ENCODE measurements at places on chromosomes 3 and 15. TPM values are rescaled to one million over a fixed set of nuclear protein-coding genes. Genes with fewer than 3 reads are reported as not detected.

DNA sequence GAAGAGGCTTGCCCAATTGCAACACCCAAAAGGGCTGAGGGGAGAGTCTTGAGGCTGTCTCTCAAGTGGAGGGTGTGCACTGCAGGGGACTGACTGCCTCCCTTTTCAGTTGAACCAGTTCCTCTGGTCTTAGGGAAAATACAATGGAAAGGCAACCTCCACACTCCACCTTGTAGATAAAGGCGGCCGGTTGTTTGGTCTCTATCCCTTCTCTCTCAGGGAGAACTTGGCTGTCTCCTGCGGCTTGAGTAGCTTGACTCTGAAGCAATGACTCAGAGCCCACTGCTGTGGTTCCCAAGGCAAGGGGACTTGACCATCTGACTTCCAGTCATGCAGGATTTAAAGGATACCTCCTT lies 143.2 kb upstream of the UMPS start:
- peak; percentile 35 for DNase-seq

GRCh38 chr15:37582852-37583251 lies 351.6 kb upstream of the TMCO5A start:
- DNase-seq = no peak

GRCh38 chr15:99537344-99537743 lies 28.4 kb upstream of the MEF2A start:
- no peak for DNase-seq

DNA sequence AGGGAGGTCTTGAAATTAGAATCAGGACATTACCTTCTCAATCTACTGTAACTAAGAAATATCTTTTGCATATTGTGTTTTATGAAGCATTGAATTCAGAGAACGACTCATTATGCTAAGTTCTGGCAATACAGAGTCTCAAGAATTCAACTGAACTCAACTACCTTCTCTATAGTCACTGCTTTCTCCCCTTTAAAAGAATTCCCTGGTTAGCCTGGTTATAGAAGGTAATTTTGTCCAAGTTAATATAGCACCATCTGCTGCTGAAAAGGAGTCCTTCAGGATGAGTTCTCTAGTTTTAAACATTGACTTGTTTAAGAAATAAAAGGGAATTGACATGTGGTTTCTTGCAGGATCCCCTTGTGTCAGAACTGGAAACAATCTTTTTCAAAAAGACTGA lies 60.2 kb downstream of the IL16 start:
- DNase-seq = peak; percentile 67

DNA sequence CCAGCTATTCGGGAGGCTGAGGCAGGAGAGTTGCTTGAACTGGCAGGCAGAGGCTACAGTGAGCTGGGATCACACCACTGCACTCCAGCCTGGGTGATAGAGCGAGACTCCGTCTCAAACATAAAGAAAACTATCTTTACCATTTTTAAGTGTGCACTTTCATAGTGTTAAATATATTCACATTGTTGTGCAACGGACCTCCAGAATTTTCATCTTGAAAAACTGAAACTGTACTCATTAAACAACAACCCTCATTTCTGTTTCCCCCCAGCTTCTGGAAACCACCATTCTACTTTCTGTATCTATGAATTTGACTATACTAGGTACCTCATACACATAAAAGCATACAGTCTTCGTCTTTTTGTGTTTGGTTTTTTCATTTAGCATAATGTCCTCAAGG lies 375.1 kb downstream of the SHQ1 start:
- DNase-seq = no peak

GRCh38 chr3:25960776-25961175 lies 170.9 kb downstream of the OXSM start:
- DNase-seq = no peak

- DNase-seq = no peak
These were observed 47.2 kb upstream of the GALNT15 start for GRCh38 chr3:16127249-16127648.

DNA sequence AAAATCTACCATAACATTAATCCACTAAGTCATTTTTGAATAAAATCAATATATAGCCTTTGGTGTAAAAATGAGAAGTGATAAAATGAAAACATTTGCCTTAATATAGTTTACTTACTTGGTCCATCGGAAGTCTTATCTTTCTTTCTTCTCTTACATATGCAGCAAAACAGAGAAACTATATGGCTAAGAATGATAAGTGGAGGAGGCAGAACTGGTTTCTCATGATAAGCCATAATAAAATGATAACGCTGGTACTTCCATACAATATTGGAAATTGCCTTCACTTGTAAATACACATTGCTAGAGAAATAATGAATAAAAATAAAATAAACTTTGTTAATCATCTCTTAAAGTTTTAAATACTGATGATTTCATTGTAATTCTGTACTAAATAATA lies 47.8 kb upstream of the USP50 start:
- no peak for DNase-seq

GRCh38 chr15:57284535-57284934 lies 91.8 kb upstream of the CGNL1 start:
- no peak for DNase-seq

- DNase-seq = no peak
These were observed 2.9 kb upstream of the LTF start for GRCh38 chr3:46467562-46467961.

DNA sequence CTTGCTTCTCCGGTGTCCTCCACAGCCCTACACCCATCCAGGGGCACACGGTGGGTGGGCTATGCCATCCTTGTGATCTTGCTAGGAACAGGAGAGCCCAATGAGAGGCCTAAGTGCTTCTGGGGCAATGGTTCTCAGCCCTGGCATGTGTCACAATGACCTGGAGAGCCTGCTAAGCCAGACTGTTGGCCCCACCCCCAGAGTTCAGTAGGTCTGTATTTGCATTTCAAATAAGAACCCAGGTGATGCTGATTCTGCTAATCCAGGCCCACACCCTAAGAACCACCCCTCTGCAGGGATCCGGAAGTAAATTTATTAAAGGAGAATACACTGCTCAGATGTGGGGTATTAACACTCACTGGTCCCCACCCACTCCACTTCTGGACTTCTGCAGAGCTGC lies 57.9 kb downstream of the RORA start:
- DNase-seq = no peak

DNA sequence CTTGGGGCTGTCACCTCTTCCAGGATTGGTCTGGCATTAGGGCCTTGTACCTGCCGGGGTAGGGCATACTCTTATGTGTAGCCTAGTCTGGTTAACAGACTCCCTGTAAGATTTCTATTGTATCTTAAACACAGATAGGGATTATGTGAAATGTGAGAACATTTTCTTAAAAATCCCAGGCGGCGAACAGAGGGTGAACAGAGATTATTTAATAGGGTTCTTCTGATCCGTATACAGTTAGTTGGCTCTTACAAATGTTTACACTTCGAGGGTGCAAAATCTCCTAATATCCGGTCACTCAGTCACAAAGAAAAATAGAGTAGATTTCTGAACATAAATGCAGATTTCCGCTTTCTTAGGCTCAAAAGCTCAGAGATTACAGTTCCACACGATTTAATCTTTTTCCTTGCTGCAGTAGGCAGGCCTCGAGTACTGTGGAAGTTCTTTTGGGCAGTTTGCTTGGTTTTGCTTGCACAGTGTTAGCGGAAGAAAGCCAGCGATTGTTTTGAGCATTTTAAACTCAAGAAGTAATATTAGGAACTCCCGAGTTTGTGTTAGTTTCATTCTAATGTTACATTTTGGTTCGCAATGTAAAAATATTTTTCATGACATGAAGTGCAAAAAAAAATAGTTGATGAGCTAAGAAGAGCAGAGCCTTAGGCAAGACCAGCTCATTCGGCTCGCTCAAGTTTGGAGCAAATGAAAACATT lies 993 bp downstream of the PLCL2 start:
- no peak for DNase-seq

DNA sequence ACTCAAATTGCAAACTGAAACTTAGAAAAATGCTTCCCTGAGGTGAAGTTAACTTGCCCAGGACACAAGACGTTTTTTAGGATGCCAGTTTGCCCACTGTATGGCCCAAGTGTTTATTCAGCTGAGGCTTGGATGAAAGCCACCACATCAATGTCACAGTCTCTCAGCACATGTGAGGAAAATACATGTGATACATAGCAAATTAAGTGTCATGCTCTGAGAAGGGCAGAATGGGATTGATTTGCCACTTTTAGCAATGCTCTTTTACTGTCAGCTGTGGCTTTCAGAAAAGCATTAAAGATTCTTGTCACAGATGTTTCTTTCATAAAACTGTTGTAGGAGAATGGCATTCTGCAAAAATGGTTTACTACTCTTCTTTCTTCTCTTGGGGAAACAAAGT lies 165.5 kb downstream of the ZIC1 start:
- no peak for DNase-seq

- no peak for DNase-seq
These were observed 180.6 kb downstream of the FOXP1 start for GRCh38 chr3:71402911-71403310.

GRCh38 chr3:47899495-47900108 lies 96.7 kb downstream of the DHX30 start:
- DNase-seq = no peak

GRCh38 chr3:125634336-125634950 lies 39.1 kb upstream of the OSBPL11 start:
- no peak for DNase-seq

GRCh38 chr3:186001842-186002241 lies 64.0 kb upstream of the TRA2B start:
- no peak for DNase-seq

GRCh38 chr3:16945330-16945729 lies 60.6 kb downstream of the PLCL2 start:
- DNase-seq = peak; percentile 12

DNA sequence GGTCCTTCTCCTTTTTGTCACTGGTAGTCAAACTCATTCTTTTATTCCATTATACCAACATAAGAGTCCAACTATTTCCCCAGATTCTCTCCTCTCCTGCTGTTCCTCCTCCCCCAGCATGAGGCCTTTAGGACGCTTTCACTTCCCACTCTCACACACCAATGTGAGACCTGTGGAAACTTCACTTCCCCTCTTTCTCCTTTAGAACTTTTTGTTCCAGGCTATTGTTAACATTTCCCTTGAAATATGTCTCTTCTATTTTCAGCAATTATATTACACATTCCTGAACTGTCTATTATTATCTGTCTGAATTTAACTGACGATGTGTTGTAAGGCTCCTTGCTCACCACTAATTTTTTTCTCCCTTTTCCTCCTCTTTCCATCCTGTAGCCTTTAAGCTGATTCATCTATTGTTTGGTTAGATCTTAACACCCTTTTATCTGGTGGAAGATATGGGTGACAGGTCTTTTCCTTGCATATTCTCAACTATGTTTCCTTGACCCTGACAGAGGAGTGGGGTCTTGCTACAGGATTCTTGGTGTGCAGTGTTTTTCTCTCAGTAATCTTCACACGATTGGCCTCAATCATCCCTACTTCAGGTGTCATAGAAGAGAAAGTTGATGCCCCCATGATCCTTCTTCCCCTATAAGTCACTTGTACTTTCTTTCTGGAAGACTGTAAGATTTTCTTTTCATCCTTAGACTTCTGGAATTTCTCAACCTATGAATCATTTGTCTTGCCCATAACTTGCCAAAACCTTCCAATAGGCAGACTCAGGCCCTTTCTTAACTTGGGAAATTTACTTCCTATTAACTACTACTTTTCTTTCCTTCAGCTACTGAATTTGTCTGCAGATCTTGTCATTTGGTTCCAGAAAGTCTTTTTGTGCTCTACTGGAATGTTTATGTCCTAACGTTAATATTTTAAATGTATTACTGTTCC lies 5.9 kb downstream of the CYP19A1 start:
- no peak for DNase-seq

GRCh38 chr3:123157598-123158287 lies 44.0 kb upstream of the SEC22A start:
- DNase-seq = no peak

The TERC gene
- 88.5 TPM for total RNA-seq

The CX3CR1 gene
- total RNA-seq = under 0.01 TPM

The TMEM40 gene
- not detected for total RNA-seq

The ZSCAN2 gene
- total RNA-seq = 7.8 TPM

The C3orf38 gene
- 29.9 TPM for total RNA-seq

The SMCO1 gene
- not detected for total RNA-seq

The TBC1D21 gene
- not detected for total RNA-seq

The PBRM1 gene
- 51.4 TPM for total RNA-seq

The GOLGA6A gene
- total RNA-seq = not detected

The CPN2 gene
- 0.10 TPM for total RNA-seq

The HDC gene
- not detected for total RNA-seq

The CFAP100 gene
- not detected for total RNA-seq

The RFTN1 gene
- 120 TPM for total RNA-seq

The CSPG5 gene
- total RNA-seq = 0.48 TPM

The PRR20G gene
- not detected for total RNA-seq

The ST3GAL6 gene
- 8.6 TPM for total RNA-seq

The OSTN gene
- not detected for total RNA-seq
